ENCODE measurements at places on chromosomes 5 and 9. TPM values are rescaled to one million over a fixed set of nuclear protein-coding genes. Genes with fewer than 3 reads are reported as not detected.

DNA sequence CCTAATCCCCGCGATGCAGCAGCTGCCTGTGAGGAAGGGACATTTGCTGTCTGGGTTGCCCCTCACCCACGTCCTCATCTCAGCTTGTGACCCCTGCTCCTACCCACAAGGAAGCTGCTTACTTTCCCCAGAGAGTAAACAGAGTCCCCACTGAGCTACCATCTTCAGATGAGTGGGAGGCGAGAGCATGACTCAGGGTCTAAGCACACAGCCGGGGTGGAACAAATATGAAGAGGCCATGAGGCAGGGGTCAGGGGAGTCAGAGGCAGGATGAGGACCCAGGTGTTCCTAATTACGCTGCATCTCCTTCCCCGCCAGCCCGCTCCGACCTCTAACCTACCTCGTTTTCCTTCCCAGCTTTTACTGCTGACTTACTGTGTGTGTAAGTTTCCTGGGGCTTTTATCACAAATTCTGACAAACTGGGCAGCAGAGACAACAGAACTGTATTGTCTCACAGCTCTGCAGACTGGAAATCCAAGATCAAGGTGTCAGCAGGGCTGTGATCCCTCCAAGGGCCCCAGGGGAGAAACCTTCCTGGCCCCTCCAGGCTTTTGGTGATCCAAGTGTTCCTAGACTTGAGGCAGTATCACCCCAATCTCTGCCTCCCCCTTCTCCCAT, 94.0 kb upstream of the DNAH5 start:
- H3K4me1 ChIP-seq, result peaks cover 13% of the 10 kb centered on the region
- H3K36me3 ChIP-seq, result no peaks in the 10 kb centered on the region
- DNase-seq, result no peak
- H3K27me3 ChIP-seq, result no peaks in the 10 kb centered on the region

DNA sequence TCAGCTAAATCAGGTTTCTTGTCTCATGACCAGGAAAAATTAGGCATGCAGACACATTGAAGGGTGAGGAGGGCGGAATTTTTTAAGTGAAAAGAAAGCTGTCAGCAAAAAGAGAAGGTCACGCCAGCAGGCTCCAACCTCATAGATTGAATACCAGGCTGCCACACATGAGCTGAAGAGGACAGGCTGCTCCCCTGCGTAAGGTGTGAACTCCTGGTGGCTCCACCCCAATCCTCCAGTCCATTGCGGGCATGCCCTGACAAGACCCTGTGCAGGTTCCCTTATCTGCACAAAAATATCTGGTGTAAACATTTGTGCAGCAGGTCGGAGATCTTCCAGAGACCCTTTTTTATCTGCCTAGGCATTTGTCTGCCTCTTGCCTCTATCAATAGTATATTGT, 22.9 kb upstream of the TEX10 start:
- H3K4me3 ChIP-seq, result no peak overlapping the region
- no peak for DNase-seq
- no peaks in the 10 kb centered on the region for H3K4me1 ChIP-seq
- no peaks in the 10 kb centered on the region for H3K27me3 ChIP-seq
- H3K27ac ChIP-seq, result no peak overlapping the region

DNA sequence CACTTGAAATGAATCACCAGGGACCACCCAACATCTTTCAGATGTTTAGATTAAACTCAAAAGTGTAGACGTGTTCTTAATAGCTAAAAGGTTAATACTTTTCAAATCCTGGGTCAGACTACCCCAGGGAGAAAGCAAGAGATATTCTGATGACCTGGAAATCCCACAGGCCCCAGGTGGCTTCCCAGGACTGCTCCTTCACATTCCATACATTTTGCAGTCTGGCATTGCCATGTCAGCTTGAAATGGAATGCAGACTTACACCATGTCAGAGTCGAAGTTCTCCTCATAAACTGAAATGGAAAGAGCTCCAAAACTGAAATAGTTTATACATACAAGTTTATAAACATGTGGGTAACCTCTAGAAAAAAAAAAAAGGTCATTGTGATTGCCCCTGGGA, 61.5 kb downstream of the TMEM167A start:
- DNase-seq, result no peak
- no peaks in the 10 kb centered on the region for H3K4me1 ChIP-seq
- H3K27me3 ChIP-seq, result no peaks in the 10 kb centered on the region
- H3K36me3 ChIP-seq, result no peaks in the 10 kb centered on the region
- H3K4me3 ChIP-seq, result no peak overlapping the region

DNA sequence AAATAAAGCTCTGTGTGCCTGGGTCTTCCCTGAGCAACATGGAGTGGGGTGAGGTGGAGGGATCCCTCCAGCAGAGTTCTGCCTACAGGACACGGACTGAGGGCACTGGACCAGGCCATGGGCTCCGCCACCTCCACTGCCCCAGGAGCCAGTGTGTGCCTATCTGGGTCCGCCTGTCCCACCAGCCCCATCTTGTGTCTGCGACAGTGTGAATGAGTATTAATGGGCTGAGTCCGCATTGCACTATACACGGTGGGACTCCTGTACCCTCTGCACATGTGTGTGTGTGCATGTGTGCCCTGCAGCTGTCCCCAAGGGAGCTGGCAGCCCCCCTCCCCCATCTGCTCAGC, 11.4 kb downstream of the FGFR4 start:
- no peak for DNase-seq
- no peaks in the 10 kb centered on the region for H3K27me3 ChIP-seq
- H3K4me3 ChIP-seq, result no peak overlapping the region
- H3K36me3 ChIP-seq, result no peaks in the 10 kb centered on the region
- H3K4me1 ChIP-seq, result peaks cover 36% of the 10 kb centered on the region
- no peak overlapping the region for H3K27ac ChIP-seq

GRCh38 chr9:3575821-3576220, 50.0 kb upstream of the RFX3 start:
- H3K27me3 ChIP-seq, result no peaks in the 10 kb centered on the region
- no peak overlapping the region for H3K4me3 ChIP-seq
- H3K27ac ChIP-seq, result no peak overlapping the region
- H3K4me1 ChIP-seq, result no peaks in the 10 kb centered on the region
- DNase-seq, result no peak
- H3K36me3 ChIP-seq, result no peaks in the 10 kb centered on the region

- no peak overlapping the region for H3K27ac ChIP-seq
- H3K27me3 ChIP-seq, result no peaks in the 10 kb centered on the region
- peaks cover 82% of the 10 kb centered on the region for H3K4me1 ChIP-seq
Measured at GRCh38 chr5:149765932-149766331, 35.8 kb downstream of the PPARGC1B start.

DNA sequence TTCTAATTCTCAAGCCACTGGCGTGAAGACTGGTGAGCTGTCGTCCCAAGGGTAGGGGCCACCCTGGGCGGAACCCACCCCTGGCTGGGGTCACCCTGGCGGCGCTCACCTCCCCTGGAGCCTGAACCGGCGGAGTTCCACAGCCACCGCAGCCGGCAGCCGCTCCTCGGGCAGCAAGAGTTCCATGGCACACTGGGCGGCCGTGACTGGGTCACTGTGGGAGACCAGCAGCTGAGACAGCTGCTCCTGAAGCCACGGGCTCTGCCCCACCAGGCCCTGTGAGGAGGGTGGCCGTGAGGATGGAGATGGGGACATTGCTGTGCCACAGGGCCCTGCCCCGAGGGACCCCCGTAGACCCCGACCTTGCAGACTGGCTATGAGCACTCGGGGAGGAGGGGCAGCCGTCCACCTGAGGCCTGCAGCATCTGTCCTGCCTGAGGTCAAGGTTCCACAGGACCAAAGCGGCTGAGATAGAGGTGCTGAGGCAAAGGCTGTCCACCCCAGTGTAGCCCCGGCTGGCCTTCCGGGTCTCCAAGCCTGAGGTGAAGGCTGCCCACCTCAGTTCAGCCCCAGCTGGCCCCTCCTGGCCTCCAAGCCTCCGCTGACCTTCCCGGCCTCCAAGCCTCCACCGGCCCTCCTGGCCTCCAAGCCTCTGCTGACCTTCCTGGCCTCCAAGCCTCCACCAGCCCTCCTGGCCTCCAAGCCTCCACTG, 50.6 kb upstream of the NRARP start:
- H3K4me1 ChIP-seq, result peaks cover 5% of the 10 kb centered on the region
- no peak overlapping the region for H3K4me3 ChIP-seq
- no peak overlapping the region for H3K27ac ChIP-seq
- no peak for DNase-seq

DNA sequence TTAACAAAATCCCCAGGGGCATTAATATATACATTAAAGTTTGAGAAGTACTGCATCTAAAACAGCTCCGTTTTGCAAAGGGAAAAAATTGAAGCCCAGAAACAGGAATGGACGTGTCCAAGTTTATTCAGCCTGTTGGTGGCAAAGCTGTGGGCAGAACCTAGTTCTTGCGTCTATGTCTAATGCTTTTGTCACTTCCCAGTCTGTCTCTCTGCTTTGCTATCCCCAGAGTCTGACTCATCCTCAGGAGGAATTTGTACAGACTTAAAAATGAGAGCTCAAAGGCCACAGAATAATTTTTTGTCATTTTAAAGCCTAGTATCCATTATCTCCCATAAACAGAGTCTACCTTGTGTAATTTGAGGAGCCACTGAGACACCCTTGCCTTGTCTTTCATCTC, 330.9 kb upstream of the GRIA1 start:
- H3K27me3 ChIP-seq, result no peaks in the 10 kb centered on the region
- H3K27ac ChIP-seq, result no peak overlapping the region
- H3K36me3 ChIP-seq, result no peaks in the 10 kb centered on the region

SYK gene
- total RNA-seq, result 1.9 TPM

SLC6A18 gene
- total RNA-seq, result not detected

Data from heart right ventricle (tissue), 16 donors.